ENCODE measurements at places on chromosomes 4 and X. TPM values are rescaled to one million over a fixed set of nuclear protein-coding genes. Genes with fewer than 3 reads are reported as not detected.

- no peak for DNase-seq
These were observed 92.0 kb upstream of the PRDX4 start for GRCh38 chrX:23575281-23575680.

GRCh38 chrX:132776486-132777210 lies 181.8 kb downstream of the HS6ST2 start:
- DNase-seq, result no peak

DNA sequence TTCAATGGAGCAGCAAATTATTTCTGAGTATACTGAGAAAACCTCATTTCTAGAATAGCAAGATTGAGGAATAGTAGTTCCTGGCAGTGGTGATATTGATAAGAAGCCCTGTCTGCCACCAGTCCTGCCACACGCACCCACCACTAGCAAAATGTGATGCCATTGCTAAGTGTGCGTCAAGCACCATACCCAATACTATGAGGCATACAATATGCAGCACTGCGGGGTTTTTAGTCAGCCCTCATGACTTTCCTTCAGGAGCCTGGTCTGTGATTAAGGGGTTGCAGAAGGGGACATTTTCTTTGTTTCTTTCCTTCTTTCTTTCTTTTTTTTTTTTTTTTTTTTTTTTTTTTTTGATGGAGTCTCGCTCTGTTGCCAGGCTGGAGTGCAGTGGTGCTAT lies 128.7 kb upstream of the USP38 start:
- DNase-seq, result no peak

DNA sequence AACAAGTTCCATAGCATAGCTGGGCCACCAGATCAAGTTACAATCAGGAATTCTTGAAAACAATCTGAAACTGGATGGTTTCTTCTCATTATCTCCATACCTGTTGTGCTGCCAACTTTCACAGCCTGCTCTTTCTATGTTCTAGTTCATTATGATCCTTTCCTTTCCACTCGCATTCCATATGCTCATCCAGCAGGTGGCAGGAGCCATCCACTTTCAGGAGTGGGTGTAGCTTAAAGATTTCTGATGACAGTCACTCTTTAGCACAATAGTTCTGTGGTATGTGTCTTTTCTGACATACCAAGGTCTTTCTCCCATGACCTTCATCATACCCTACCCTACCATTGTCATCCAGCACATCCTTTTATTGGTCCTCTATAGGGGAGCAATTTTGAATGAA lies 46.4 kb downstream of the PAGE2 start:
- no peak for DNase-seq

DNA sequence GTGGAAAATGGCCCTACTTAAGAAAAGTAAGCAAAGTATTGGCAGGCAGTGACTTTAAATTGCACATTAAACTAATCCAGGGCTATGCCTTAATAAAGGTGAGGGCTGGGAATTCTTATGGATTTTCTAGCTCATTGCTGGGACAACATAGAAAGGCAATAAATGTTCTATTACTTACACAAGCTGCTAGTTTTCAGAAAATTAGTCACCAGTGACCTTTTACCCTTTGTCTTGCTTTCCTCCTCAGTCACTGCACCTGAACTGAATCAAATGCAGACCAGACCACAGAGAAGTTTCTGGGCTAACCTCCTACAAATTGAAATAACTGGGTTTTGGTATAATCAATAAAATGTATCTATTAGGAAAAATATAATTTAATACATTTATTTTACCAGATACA lies 694.4 kb upstream of the FAM241A start:
- DNase-seq, result no peak

DNA sequence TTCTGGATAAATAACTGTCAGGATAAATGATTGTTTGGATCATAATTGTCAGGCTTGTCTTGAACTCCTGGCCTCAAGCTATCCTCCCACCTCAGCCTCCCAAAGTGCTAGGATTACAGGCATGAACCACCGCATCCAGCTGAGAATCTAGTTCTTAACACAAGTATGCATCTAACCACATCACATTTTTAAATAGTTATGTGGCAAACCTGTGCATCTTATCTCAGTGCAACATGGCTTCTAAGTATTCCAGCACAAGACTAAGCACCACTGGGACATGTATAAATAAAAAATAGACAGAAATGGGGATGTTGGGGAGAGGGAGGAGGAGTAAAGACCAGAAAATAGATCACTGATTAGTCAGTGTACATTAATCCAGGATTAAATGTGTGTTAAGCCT lies 74.7 kb upstream of the TBL1X start:
- no peak for DNase-seq

The PRKG2 gene
- 2.5 TPM for total RNA-seq

The MGAT4D gene
- not detected for total RNA-seq

The VCX gene
- total RNA-seq, result not detected

The LETM1 gene
- 34.5 TPM for total RNA-seq

The MTCP1 gene
- 0.43 TPM for total RNA-seq

The AMTN gene
- total RNA-seq, result not detected

Data from right atrium auricular region (tissue), 2 donors.